ENCODE measurements at places on chromosomes 6 and 20.

- DNase-seq, result peak; percentile 9
Observed at GRCh38 chr6:49531774-49532569, 18.5 kb upstream of the C6orf141 start.

DNA sequence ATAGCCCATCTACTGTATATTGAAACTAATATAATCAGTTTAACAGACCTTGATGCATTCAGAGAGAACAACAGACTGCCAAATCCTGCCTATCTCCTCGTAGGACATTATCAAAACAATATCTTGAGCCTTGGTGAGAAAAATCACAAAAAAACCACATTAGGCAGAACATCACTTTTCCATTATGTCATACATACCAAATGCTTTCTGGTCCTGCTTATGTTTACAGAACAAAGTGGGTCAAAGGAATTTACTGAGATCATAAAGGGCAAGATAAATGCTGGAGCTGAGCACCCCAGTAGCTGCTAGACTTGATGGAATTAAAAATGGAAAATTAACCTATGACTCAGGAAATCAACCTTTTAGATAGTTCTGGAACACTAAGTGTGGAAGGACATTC, 195.3 kb upstream of the KCNK16 start:
- DNase-seq, result no peak

- DNase-seq, result no peak
Observed at GRCh38 chr6:69696273-69696672, 100.5 kb downstream of the LMBRD1 start.

- DNase-seq, result no peak
Observed at GRCh38 chr6:129749749-129750120, 39.8 kb upstream of the ARHGAP18 start.

GRCh38 chr20:53873230-53873604, 197.2 kb downstream of the BCAS1 start:
- no peak for DNase-seq

DNA sequence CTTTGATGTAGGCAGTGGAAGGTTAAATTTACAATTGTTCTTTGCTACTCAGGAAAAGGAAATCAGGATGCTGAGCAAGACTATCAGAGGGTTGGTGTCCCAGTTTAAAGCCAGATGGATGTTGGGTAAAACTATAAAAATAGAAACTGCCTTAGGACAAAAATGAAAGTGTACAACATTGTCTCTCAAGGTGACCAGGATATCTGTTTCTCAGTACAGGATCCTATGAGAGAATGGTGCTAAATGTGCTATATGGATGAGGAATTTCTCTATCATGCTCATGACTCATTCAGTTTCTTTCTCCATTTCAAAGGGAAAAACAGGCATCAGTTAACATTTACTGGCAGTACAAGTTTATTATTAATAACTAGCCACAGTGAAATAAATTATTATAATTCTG, 534.2 kb upstream of the GJE1 start:
- no peak for DNase-seq

DNA sequence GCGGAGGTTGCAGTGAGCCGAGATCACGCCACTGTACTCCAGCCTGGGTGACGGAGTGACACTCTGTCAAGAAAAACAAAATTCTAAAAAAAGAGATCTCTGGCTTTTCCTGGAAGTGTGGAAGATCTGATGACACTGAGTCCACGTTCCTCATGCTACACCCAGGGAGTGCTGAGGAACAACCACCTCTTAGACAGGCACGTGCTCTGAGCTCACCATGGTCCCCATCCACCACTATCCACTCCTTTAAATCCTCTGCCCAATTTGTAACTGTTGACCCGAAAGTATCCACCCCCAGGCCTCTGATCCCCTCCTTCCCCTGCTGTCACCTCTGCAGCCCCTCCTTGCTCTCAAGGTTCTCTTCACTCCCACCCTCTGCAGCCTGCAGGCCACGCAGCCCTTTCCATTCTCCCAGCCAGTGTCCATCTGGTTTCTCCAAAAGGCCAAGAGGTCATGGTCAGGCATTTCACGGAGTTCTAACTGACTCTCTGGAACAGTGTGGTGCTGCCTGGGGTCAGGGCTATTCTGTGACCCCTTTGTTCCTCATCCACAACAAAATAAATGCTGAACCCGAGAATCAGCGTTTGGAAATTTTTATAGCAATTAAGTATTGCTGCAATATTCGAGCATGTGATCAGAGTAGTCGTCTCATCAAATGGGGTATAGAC, 88.8 kb downstream of the ATP9A start:
- DNase-seq, result no peak

DNA sequence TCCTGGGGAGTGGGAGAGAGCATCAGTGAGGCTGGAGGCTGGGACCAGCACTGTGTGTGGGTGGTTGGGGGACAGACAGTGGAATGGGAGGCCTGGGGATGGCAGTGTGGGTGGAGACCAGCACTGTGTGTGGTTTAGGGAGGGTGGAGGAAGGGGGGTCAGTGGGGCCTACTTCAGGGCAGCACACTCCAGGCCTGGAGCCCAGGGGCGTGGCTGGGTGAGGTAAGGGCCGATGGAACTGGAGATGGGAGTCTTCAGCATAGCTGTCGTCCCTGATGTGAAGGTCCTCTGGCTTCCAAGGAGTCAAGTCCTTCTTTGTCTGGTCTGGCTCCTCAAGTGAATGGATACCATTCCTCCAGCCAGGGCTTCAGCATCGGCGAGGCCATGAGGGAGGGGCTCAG, 18.6 kb downstream of the KCNK17 start:
- DNase-seq, result no peak

- no peak for DNase-seq
Observed at GRCh38 chr6:149842331-149842730, 21.8 kb downstream of the LRP11 start.

GRCh38 chr6:151024597-151024996, 159.1 kb downstream of the MTHFD1L start:
- DNase-seq, result no peak

GRCh38 chr6:33824461-33825154, 20.8 kb upstream of the MLN start:
- DNase-seq, result no peak

GRCh38 chr6:42168650-42169049, 4.5 kb upstream of the GUCA1A start:
- no peak for DNase-seq

DNA sequence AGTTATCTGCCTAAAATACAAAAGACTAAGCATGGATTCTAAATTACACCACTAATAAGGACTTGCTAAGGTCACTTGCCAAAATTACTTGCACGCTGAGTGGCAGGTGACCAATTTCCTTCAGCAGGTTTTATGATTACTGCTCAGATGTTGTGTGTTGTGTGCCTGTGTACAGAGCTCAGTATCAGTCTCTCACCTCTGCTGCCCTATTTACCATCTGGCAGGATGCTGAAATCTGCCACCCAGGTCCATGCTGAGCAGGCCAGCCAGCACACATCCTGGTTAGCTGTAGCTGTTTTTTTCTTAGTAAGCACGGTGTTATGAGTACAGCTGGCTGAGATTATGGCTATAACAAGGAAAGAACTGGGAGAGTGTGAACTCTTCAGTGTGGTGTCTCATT, 34.0 kb downstream of the ELOVL4 start:
- DNase-seq, result no peak

- DNase-seq, result peak; percentile 43
Observed at GRCh38 chr6:149834513-149835481, 29.4 kb downstream of the LRP11 start.

GRCh38 chr6:138533667-138534066, 34.4 kb upstream of the NHSL1 start:
- DNase-seq, result no peak

DNA sequence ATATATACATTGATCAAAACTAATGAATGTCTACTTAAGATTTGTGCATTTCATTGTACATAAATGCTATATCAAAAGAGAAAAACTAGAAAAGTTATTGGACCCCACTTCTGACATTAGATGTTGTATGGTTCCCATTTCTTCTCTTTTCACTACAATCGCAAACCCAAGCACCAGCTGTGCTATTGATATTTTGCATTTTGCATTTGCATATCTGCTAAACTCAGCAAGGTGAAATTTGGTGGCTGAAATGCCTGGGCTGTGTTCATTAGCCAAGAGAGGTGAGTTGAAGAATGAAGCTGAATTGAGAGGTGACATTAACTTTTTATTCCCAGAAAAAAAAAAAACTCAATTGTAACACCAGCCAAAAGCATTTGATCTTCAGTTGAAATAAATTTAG, 232.1 kb upstream of the TENT5A start:
- DNase-seq, result no peak

DNA sequence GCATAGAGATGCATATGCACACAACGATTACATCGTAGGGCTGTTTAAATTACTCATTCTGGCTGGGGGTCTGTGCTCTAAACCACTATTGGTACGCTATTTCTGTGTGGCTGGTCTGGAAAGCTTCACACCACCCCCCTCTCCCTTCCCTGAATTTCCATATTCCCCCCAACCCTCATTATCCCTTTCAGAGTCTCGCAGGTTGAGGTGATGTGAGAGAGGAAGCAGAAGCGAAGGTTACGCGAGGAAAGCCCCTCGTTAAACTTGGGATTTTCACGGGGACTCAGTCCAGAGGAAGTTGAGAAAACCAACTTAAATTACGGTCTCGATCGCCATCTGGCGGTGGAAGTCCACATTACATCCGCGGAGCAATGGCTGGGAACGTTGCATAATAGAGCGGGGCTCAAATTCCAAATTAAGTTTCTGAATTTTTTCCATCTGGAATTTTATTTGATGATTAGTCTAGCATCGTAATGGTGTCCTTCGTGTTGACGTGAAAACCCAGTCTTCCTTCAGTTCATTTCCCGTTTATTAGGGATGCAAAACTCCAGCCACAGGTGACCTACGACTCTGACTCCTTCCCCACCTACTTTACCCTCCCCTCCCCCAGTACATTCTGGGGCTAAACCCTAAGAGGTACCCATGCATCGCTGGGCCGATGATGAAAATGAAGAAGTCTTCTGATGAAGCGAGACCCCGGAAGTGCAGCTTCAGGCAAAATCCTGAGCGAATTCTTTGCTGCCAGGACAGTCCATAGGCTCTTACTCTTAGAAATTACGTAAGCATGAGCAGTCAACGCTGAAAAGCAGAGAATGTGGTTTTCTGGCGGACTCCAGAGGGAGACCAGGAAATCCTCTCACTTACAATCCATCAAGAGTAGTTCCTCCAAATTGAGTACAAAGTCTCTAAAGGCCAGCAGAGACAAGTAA, 19.7 kb downstream of the HLA-DOB start:
- DNase-seq, result no peak

DNA sequence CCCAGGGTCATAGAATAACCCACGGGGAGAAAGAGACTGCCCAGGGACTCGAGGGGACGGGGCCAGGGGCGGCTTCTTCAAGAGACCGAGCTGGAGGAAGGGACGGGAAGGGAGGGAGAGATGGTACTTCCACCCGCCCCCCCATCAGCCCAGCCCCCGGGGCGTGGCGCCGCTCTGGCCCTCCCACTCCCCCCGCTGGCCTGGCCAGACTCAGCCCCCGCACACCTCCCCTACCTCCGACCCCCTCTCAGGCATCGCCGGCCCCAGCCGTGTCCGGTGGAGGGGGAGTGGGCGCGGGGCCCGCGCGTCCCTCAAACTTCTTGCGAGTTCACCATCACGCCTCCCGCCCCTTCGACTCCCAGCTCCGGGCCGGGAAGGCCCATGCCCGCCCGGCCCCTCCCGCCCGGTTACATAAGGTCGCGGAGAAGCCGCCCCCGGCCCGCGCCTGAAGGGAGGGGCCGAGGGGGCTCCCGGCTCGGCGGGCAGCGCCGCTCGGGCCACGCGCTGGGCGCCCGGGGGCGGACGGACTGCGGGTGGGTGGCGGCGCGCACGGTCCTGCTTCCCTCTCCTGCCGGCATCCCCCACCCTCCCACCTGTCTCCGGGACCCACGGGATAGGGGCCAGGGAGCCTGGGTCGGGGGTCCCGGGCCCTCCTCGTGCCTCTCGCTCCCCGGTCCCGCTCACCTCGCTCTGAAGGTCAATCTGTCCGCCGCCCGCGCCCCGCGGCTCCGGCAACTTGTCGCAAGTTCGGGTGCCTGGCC, 562 bp downstream of the TFEB start:
- peak; percentile 72 for DNase-seq

DNA sequence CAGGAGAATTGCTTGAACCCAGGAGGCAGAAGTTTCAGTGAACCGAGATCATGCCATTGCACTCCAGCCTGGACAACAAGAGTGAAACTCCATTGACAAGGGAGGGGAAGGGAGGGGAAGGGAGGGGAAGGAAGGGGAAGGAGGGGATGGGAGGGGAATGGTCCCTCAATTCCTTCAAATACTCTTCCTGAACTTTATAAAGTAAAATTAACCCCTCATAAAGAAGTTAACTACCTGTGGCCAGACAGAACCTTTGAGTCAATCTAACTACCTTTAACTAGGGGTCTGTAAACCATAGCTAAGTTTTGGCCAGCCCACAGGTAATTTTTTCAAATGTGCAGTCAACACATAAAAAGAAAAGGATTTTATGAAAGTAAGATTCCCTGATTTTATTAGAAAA, 131.0 kb downstream of the ZMYND8 start:
- DNase-seq, result no peak

DNA sequence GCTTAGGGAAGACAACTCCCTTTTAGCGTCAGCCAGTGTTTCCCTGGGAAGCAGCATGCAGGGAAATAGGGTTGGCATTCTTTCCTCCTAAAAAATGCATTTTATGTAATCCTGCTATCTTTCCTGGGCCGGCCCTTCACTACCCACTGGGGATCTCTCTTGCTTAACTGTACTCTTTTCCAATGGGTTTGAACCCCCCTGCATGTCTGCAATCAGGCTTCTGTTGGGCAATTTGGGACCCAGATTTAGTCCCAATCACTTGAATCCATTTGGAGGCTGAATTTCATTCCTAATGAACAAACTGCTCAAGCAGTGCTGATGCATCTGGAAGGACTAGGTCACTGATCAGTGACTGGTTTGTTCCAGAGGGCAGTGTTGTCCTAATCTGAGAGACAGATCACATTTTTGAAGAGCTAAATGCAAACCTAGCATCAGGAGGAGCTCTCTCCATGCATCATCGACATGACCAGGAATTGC, 152.0 kb downstream of the TSHZ2 start:
- no peak for DNase-seq

- DNase-seq, result no peak
Observed at GRCh38 chr6:8000188-8000596, 64.0 kb downstream of the BLOC1S5 start.

GRCh38 chr6:78832091-78832808, 35.1 kb upstream of the IRAK1BP1 start:
- no peak for DNase-seq
